ENCODE measurements at places on chromosomes 11 and 22. TPM values are rescaled to one million over a fixed set of nuclear protein-coding genes. Genes with fewer than 3 reads are reported as not detected.

The TMEM184B gene
- 17.8 TPM for total RNA-seq

The HORMAD2 gene
- total RNA-seq: not detected

The CCDC87 gene
- total RNA-seq: 0.63 TPM

The ASCL2 gene
- total RNA-seq: 0.31 TPM

The CDC42EP2 gene
- 9.4 TPM for total RNA-seq

The NPAS4 gene
- total RNA-seq: 2.2 TPM

The UVRAG gene
- total RNA-seq: 48.5 TPM
